ENCODE measurements at places on chromosomes 5 and 9. TPM values are rescaled to one million over a fixed set of nuclear protein-coding genes. Genes with fewer than 3 reads are reported as not detected.

DNA sequence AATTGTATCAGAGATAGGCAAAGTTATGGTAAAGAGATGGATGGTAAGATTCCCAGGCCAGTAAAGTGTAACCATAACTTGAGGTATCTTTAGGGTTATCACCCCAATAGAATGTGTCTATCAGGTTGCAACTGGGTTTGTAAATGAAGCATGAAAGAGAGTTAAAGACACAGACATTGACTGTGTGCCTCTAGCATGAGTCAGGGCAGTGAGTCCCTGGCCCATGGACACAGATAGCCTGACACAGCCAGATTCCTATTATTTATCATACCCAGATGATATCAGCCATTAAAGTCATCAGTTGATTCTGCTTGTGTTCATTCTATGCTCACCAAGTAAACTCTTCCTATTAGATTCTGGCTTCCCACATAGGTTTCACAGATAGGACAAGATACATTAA is 33.5 kb upstream of the SNAPC3 start:
- H3K36me3 ChIP-seq = no peaks in the 10 kb centered on the region
- H3K27ac ChIP-seq = no peak overlapping the region
- H3K27me3 ChIP-seq = no peaks in the 10 kb centered on the region
- H3K4me3 ChIP-seq = no peak overlapping the region
- DNase-seq = no peak

GRCh38 chr5:173660481-173661280 is 44.2 kb upstream of the BOD1 start:
- no peaks in the 10 kb centered on the region for H3K4me1 ChIP-seq
- H3K27me3 ChIP-seq = no peaks in the 10 kb centered on the region
- DNase-seq = no peak
- H3K36me3 ChIP-seq = no peaks in the 10 kb centered on the region
- H3K4me3 ChIP-seq = no peak overlapping the region
- no peak overlapping the region for H3K27ac ChIP-seq

DNA sequence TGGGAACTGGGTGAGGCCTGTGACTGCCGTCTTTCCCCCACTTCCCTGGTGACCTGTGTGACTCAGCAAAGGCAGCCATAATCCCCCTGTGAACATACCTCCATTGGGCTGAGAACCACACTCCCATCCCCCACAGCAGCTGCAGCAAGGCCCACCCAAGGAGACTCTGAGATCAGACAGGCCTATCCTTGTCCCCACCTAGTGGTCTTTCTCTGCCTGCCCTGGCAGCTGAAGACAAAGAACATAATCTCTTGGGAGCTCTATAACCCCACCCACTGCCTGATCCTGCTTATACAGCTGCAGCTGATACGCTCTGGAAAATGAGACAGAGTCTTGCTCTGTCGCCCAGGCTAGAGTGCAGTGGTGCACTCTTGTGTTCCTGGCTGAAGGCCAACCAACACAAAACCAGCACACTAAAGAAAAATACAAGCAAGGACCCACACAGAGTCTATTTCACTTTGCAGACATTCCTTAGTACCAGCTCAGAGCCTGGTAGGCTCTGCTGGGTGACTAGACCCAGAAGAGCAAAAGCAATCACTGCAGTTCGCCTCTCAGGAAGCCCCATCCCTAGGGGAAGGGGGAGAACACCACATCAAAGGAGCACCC is 106.7 kb downstream of the MCTP1 start:
- H3K27ac ChIP-seq = no peak overlapping the region
- no peak overlapping the region for H3K4me3 ChIP-seq
- no peaks in the 10 kb centered on the region for H3K36me3 ChIP-seq
- H3K4me1 ChIP-seq = no peaks in the 10 kb centered on the region

GRCh38 chr9:18666986-18667772 is 193.2 kb downstream of the ADAMTSL1 start:
- H3K4me3 ChIP-seq = no peak overlapping the region
- no peak for DNase-seq
- no peaks in the 10 kb centered on the region for H3K27me3 ChIP-seq
- H3K4me1 ChIP-seq = no peaks in the 10 kb centered on the region

The SH3RF2 gene
- total RNA-seq = 0.57 TPM

The SNCB gene
- total RNA-seq = not detected

Measured in activated T-helper 2 cell treated with anti-CD3 and anti-CD28 coated beads, Interferon-gamma antibody, Interleukin-2, Interleukin-4, amounts not matched to agents 10 μg/mL and 5 μg/mL and 100 μg/mL, durations not matched to agents 14 hours and 24 hours and 36 hours (primary cell).